ENCODE measurements at places on chromosomes 7 and 10.

DNA sequence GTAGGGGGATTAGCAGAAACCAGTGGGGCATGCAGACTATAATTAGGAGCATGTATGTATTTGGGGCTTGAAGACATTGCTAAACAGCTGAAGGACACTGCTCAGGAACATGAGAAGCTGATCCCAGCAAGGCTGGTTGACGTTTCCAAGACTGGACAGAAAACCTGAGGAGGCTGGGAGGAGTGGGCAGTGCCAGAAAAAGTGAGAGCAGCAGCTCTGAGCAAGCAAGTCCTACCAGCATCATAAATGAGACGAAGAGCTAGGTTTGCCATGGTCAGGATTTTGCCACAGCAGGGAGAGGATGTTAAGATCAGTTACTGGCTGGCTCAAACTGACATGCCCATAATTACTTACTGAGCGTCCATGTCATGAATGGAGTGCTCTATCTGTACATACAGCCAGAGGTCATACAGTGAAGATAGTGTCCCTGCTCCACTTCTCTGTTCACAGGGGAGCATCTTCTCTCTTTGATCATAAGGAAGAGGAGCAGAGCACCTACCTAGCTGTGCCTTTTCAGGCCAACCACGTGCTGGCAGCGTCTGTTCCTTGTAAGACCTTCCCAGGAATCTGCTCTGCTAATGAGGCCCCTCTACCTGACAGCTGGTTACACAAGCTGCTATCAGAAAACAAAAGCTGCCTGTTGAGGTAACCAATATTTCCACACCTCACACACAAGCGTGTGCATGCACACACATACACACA lies 44.7 kb downstream of the PDE1C start:
- no peak for DNase-seq

DNA sequence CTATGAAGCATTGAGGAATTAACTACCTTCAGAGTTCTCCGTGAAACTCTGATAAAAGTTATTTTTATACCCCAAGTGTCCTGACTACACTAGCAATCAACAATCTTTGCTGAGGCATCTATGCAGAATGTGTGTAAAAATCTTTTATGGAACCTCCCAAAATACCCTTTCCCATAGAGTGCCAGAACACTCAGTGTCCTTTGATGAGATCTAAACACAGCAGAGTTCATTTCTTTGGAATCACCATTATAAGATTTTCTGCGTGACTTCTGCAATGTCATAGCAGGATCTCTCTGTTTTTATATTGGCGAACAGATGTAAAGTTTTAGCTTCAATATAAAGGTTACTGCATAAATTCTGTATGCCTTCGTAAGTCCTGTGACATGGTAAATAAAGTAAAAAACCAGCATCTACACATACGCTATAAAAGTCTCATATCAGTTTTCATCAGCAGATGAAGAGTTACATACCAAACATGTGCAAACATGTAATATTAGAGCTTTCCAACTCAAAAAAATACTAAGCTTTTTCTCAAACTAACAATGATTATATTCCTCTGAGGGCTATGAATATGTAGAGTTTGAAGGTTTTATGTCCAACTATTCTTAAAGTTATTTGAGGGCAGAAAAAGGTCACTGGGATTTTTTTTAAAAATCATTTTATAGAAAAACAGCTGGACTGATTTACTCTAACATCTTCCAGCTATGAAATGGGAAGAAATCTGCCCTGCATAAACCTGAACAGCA lies 67.2 kb downstream of the SKIDA1 start:
- DNase-seq: no peak

GRCh38 chr10:51433949-51434475 lies 265.4 kb downstream of the CSTF2T start:
- DNase-seq: no peak

DNA sequence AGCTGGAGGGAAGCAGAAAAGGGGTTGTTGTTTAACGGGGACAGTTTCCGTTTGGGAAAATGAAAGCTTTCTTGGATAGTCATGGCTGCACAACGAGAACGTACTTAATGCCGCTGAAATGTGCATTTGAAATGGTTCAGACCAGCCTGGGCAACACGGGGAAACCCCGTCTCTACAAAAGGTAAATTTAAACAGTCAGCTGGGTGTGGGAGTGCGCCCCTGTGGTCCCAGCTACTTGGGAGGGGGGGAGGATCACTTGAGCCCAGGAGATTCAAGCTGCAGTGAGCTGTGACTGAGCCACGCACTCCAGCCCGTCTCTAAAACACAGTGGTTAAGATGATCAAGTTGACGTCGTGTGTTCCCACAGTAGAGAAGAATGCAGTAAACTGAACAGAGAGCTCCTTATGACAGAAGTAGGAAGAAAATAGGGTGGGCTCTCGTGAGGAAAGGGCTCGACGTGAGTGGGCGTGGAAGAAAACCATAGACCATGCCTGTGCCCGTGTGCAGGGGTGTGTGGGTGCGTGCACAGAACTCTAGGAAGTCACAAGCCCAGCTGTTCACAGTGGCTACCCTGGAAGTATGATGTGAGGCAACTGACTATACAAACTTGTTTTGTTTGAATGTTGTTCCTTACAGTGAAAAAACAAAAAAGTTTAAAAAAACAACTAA lies 4.1 kb upstream of the FUOM start:
- no peak for DNase-seq

DNA sequence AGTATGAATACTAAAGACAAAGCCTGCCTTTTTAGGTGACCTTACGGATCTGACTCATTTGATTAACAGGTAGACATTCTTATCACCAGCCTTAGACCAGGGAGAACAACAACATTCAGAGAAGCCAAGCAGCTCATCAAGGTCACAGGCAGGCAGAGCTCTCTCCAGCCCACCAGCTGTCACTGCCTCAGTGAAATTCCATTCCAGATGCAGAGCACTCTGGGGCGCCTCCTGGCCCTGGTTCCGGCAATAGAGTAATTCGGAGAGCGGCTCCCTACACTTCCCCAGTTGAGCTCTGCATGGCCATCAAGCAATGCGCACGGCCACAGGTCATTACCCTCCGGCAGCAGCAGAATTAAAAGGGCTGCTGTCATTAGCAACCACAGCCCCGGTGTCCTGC lies 164.7 kb downstream of the TCERG1L start:
- DNase-seq: no peak

DNA sequence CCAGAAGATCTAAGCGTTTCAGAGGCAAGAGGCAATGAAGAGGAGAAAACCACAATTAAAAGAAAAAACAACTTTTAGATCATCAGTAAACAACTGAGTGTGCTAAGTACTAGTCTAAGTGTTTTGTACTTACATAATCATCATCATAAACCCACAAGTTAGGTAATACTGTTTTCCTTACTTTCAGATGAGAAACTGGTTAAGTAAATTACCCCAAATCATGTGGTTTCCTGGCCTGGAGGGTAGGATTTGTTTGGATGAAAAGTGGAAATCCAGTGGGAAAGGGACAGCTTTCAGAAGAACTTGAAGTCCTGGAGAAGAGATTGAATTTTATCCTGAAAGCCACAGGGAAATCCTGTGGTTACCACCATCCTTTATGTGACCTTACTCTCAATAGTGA lies 463.3 kb downstream of the LRMDA start:
- DNase-seq: no peak

DNA sequence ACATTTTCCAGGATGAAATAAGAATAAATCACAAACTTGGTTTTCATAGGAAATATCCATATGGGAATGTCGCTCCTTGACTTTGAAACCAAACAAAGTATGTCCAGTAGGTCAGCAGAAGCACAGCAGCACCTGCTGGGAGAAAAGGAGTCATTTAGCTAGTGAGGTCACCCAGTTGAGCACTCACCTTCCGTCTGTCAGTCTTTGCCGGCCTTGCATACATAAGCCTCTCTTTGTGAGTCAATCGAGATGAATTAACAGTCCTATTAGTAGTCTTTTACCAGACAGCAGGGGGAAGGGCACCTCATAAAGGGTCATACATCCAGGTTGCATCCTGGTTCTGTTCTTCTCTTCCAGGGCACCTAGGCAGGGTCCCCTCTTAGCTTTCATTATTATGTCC lies 232.5 kb upstream of the FZD1 start:
- DNase-seq: no peak

- DNase-seq: no peak
Observed at GRCh38 chr7:85022064-85022697, 164.7 kb downstream of the SEMA3D start.

DNA sequence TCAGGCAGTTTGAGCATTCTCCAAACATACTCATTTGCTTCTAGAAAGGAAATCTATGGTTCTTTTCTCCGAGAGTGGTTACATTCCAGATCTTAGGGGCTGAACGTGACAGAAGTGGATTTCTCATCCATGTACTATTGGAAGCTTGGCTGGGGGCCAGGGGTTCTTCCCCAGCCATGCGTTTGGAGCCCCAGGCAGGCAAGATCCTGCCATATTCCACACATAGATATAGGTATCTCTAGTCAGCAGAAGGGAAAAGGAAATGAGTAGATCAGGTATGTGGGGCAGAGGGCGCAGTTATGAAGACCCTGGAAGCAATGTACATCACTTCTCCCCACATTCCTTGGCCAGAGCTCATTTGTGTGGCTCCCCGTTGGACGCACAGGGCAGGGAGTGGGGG lies 299.8 kb downstream of the CCDC3 start:
- no peak for DNase-seq

- no peak for DNase-seq
Observed at GRCh38 chr10:123913688-123914268, 22.2 kb upstream of the CPXM2 start.

- DNase-seq: no peak
Observed at GRCh38 chr10:44300666-44301649, 83.9 kb downstream of the CXCL12 start.

GRCh38 chr10:125343118-125343925 lies 183.0 kb upstream of the CTBP2 start:
- no peak for DNase-seq

GRCh38 chr7:121480058-121480457 lies 84.0 kb upstream of the FAM3C start:
- DNase-seq: no peak
